ENCODE measurements at places on chromosomes 13 and 19.

DNA sequence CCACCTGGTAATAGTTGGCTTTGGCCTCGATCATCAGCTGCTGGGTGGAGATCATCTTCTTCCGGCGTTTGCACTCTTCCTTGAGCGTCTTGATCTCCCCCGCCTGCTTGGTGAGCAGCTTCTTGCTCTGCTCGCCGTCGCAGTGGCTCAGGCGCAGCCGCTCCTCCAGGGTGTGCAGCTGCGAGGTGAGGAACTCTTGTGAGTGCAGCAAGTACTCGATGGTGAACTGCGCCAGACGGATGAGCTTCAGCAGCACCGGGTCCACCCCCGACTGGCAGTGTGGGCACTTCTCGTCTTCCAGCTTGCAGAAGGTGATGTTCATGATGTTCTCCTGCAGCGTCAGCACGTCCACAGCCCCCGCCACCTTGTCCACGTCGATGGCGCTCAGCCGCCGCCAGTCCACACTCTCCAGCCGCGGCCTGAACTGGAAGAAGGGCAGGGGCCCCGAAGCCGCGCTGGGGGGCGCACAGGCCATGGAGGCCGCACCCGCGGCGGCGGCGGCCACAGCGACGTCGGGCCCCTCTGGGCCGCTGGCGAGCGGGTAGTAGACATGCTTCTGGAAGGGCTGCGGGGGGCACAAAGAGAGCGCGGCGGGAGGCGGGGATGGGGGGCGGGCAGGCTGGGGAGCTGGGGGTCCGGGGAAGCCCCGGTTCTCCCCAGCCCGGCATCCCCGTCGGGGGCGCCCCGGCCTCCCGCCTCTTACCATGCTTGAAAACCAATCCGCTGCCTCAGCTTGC, 3.0 kb downstream of the DZIP1 start:
- DNase-seq, result no peak

DNA sequence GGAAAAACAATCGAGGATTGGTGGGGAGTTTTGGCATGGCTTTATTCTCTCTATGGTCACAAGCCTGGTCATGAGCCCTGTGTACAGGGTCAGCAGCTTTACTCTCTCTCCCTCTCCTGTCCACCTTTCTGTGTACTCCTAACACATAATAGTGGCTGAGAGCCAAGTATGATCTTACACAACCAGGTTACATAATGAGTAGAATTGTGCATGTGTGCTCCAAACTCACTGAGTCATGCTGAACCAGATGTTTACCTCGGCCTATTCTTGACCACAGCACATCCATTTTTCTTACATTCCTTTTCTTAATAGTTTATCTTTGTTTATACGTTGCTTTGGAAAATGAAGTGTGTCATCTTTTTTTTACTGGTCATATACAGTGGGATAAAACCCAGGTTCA, 53.1 kb downstream of the ZNF254 start:
- no peak for DNase-seq

DNA sequence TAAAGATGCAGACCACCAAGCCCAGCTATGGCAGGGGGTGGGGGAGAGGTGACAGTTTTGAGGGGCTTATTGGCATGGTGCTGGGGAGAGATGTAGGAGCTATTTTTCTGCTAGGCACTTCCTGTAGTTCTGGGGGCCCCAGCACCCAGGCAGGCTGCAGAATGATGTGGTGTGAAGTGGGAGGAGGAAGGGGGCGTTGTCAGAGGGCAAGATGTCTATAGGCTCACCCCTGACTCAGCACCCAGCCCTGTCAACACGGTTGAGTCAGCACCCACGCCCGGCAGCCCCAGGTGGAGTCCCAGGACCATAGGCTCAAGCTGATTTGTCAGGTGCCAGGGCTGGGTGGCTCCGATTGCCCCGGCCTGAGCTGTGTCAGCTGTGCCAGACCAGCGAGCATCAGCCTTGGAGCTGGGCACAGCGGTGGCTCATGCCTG, 5.8 kb downstream of the KLF2 start:
- peak; percentile 90 for DNase-seq

DNA sequence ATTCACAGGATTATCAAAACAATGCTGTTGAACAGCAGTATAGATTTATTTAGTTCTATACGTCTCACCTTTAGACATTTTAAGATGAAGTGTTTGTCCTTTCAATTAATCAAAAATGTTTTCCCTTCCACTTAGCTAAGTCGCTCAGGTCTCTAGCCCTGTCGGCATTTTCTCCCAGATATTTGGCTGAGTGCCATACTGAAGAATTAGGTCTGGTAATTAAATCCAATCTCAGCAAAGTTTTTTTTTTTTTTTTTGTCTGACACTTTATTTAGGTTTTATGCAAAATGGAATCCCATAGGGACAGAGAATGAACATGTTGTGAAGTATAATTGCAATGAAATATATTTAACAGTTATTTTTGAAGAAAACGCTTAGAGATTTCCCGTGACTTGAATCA, 44.1 kb downstream of the RFC3 start:
- peak; percentile 8 for DNase-seq

DNA sequence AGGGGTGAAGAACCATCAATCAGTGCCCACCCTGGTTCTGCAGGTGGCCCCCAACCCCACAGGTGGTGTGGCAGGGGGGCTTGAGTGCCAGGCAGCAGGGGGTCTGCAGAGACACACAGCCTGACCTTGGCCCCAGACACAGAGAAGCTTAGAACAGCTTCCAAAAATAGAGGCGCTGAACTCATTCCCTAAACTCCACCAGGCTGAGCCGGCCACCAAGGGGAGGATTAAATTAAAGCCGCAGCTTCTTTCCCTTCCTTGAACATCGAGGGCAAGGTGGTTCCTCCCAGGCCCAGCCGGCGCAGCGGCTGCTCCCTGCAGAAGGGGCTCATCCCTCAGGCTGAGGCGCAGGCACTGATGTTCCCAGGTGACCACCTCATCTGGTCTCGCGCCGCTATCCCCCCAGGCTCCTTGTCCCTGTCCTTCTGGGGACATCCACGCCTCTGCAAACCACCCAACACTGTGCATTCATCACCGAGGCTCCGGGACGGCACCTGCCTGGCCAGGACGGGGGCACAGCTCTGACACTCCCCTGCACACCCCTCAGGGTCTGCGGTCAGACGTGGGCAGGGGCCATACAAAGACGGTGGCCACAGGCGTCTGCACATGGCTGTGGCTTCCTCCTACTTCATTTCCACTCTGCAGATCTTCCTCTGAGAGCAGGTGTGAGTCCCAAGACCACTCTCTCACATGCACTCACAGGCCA, 30.9 kb downstream of the LAMP1 start:
- DNase-seq, result no peak

- DNase-seq, result no peak
Measured at GRCh38 chr13:75236774-75237173, 245.2 kb downstream of the TBC1D4 start.

GRCh38 chr13:24269821-24270220, 39.6 kb upstream of the C1QTNF9 start:
- no peak for DNase-seq

All from LoVo (cell line).